Bronchial epithelial cell (primary cell): ENCODE measurements at places on chromosomes 16 and 17. TPM values are rescaled to one million over a fixed set of nuclear protein-coding genes. Genes with fewer than 3 reads are reported as not detected.

DNA sequence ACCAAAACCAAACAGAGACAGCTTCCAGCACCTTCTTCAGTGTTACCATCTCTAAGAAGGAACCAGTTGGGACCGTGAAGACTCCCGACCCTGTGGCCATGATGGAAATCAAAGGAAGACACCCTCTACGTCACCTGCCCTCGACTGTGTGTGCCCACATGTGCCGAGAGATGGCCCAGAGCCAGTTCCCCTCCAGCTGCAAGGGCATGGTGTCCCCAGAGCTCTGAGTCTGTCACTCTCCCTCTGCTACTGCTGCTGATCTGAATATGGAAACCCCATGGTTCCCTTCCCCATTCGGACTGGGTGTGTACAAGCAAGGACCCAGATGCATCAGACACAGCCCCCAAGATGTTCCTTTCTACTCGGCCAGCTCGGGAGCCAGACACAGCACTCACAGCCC lies 76.4 kb downstream of the SOCS1 start:
- DNase-seq, result no peak

- no peak for DNase-seq
Measured at GRCh38 chr16:19644877-19645276, 73.2 kb downstream of the KNOP1 start.

DNA sequence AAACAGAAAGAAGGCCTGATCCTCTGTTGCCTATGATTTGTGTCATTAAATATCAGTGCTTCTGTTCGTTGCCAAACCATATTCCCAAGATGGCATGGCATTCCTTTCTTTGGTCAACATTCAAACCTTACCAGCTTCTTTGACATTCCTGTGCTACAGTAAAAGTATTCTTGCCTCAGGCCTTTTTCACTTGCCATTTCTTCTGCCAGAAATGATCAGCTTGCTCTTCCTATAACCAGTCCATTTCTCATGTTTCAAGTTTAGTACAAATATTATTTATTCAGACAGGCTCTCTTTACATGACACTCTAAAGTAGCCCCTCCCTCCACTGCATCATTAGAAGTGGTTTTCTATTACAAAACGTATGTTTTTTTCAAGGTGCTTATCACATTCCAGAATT lies 278.3 kb downstream of the KCNJ2 start:
- peak; percentile 10 for DNase-seq

GRCh38 chr16:49531931-49532840 lies 158.6 kb downstream of the C16orf78 start:
- DNase-seq, result no peak

DNA sequence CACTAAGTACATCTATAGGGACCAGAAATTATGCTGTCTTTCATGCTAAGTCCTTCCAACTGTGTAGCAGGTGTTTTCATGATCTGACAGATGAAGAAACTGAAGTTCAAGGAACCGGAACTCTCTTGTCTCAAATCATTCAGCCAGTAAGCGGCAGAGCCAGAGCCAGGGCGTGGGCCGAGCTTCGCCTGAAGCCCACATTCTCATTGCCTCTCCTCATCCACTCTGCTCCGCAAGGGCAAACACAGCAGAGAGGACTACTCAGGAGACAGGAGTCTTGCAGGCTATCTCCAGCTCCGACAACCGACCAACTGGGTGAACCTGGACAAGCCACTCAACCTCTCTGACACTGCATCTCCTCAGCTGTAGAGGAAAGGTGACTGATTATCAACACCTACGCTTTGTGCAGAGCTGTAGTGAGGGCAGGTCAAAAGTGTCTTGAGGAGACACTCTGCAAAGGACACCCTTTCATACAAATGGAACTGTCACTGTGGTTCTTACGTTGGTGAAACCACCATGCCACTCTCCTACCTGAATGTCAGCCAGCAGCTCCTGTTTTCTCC lies 72.9 kb downstream of the CYTH1 start:
- no peak for DNase-seq

- DNase-seq, result no peak
Measured at GRCh38 chr17:26774291-26775218, 519.4 kb upstream of the WSB1 start.

NKD1 gene
- under 0.01 TPM in 2 replicates for total RNA-seq
